ENCODE measurements at places on chromosomes 3 and 15. TPM values are rescaled to one million over a fixed set of nuclear protein-coding genes. Genes with fewer than 3 reads are reported as not detected.

Gene CNTN6
- polyA plus RNA-seq: 3.5 TPM

DNA sequence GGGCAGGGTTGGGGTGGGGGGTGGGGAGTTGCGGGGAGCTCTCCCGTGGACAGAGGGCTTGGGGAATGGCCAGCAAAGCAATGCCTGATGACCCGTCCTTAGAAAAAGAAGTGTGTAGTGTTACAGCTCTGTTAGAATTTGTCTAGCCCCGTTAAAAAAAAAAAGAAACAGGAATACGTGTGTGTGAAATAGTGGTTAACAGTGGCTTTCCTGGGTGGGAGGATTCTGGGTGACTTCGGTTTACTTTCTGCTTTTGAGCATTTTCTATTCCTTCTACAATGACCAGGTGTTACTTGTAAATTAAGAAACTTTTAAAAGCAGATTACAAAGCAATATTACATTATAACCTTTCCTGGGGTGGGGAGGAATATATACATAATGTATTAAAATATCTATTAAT is 25.0 kb downstream of the H1-8 start:
- DNase-seq: no peak

GRCh38 chr3:80526153-80526552 is 758.4 kb upstream of the ROBO1 start:
- no peak for DNase-seq

DNA sequence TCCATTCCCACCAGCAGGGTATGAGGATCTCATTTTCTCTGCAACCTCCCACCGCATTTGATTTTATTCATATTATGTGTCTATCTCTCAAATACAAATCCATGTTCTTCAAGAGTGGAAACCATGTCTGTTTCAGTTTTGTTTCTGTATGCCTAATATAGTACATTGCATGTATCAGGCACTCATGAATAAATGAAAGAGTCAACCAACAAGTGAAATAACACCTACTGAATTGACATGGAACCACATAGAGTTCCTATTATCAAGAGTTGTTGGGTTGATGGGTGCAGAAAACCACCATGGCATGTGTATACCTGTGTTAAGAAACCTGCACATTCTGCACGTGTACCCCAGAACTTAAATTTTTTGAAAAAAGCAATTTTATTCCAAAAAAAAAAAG is 466.8 kb downstream of the LPP start:
- DNase-seq: no peak

GRCh38 chr3:134065252-134066157 is 35.8 kb upstream of the SLCO2A1 start:
- DNase-seq: no peak
